ENCODE measurements at places on chromosomes 1 and 21. TPM values are rescaled to one million over a fixed set of nuclear protein-coding genes. Genes with fewer than 3 reads are reported as not detected.

DNA sequence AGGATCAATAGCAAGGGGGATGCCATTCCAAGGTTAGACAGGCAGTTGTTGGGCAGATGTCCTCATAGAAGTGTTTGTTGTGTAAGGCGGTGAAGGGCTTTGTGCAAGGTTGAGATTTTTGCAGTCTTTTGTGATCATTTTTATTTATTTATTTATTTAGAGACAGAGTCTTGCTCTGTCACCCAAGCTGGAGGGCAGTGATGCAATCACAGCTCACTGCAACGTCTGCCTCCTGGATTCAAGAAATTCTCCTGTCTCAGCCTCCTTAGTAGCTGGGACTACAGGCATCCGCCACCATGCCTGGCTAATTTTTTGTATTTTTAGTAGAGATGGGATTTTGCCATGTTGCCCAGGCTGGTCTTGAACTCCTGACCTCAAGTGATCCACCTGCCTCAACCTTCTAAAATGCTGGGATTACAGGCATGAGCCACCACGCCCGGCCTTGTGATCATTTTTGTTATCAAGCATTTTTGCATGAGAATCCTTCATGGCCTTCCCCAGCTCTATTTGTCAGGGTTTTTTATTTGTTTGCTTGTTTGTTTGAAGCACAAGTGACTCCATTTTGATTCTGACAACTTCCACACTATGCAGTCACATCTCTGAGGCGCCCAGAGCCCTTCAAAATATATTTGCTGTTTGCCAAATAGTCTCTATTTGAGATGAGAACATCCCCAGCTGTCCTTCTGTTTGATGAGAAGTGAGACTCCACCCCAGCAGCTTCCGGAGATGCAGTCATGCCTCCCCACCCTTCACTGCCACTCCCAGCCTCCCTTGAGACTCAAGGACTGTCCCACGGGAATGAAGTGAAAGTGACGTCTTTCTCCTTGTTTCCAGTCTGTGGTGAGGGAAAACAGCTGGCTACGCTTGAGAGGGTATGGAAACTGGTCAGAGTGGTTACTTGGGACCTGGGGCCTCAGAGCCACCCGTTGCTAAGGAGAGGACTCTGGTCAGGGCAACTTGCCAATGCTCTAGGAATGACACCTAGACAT is 38.0 kb downstream of the TMEM50B start:
- DNase-seq, result no peak

GRCh38 chr1:245086389-245086969 is 68.3 kb upstream of the KIF26B start:
- DNase-seq, result no peak

DNA sequence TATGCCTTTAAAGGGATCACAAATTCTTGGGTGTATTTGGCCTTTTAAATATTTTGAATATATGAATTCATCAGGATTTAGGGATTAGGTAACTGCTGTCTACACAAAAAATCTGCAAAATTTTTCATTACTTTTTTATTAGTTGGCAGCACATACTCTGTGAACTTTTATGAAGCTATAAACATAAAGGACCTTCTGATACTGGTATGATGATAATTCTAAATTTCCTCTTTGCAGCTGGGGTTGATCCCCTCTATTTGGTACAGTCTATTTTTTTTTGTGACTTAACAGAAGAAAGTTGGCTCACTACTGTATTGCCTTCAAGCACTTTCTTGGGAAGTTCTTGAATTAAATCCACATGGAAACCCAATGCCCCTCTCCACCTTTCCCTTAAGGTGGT is 416.1 kb downstream of the LMO4 start:
- no peak for DNase-seq

DNA sequence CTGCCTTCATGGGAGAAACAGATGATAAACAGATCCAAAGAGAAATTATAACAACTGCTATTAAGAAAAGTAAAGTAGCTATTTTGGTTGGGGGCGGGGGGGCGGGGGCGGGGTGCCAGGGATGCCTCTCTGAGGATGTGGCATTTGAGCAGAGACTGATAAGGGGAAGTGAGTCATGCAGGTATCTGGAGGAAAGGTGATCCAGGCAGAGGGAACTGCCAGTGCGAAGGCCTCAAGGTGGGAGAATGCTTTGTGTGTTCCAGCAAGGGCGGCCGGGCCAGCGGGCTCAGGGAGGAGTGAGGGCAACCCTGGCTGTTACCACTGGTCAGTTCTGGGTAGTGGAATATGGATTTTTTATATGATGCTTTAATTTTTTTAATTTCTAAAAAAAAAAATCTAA is 7.0 kb upstream of the TNFRSF1B start:
- DNase-seq, result no peak

GRCh38 chr1:61175976-61176375 is 93.6 kb downstream of the NFIA start:
- no peak for DNase-seq

GRCh38 chr1:3121401-3122210 is 52.6 kb downstream of the PRDM16 start:
- no peak for DNase-seq

The OR2G6 gene
- total RNA-seq, result not detected

GRCh38 chr1:14439015-14439414 is 159.5 kb upstream of the KAZN start:
- DNase-seq, result no peak

The CLEC20A gene
- not detected for total RNA-seq

GRCh38 chr1:229130028-229130668 is 140.8 kb upstream of the RAB4A start:
- DNase-seq, result no peak

GRCh38 chr1:87330057-87330884 is 1.6 kb downstream of the LMO4 start:
- DNase-seq, result no peak

GRCh38 chr21:42454786-42455185 is 41.2 kb downstream of the RSPH1 start:
- DNase-seq, result no peak

DNA sequence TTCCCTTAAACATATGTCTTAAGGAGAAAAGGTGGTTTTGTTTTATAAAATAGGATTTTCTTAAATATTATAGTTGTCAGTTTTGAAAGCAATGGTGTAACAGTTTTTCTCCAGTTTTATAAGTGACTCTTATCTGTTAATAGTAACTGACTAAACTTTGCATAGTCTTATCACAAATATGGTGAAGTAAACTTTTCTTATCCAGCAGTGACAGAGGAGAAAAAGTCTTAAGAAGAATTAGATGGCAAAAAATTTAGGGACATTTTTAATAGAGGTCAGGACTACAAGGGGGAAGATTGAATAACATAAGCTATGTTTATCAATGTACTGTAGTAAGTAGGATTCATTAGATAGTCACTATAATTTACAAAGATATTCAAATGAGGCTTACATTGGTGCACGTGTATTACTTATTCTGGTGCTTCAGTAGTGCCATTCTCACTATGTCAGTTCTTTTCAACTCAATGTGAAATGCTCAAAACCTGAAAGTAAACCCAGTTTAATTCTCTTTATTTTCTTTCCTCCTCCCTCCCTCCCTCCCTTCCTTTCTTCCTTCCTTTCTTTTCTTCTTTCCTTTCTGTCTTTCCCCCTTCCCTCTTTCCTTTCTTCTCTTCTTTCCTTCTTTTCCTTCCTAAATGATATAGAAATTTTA is 26.1 kb downstream of the F3 start:
- DNase-seq, result no peak

DNA sequence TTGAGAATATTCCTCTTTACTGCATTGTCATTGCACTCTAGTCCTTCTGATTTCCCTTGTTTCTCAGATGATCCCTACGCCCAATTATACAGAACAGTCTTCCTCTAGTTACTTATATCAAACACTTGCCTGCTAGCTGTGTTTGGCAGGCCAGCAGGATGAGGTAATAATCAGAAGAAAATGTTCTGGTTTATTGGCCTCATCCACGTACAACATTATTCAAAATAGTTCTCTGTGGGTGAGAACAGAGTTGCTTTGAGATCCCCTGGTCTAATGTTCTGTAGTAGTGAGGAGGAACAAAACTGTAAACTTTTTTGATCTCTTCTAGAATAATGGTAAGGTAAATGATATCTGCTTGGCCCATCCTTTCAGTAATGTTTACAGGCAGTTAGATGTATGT is 22.3 kb upstream of the C1orf105 start:
- no peak for DNase-seq

The VWA1 gene
- total RNA-seq, result 20.0 TPM

- no peak for DNase-seq
These were observed 3.6 kb downstream of the LPAR3 start for GRCh38 chr1:84889437-84889836.

The PEAR1 gene
- total RNA-seq, result 3.6 TPM

DNA sequence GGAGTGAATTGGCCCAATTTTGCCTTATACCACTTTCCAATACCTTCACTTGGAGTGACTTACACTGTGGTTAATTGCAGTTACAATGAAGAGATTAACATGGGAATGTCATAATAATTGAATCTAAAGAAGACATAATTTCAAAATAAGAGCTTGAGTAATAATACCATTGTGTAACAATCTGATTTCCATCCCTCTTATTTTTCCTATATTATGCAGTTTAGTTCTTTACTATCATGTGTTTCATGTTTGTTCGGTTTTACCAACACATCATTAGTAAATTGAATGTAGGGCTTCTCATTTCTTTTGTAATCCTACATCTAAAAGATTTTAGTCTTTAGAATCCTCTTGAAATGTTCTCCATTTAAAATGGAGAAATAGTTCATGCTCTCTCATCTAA is 19.2 kb upstream of the XPR1 start:
- DNase-seq, result no peak

The TNN gene
- under 0.01 TPM for total RNA-seq

DNA sequence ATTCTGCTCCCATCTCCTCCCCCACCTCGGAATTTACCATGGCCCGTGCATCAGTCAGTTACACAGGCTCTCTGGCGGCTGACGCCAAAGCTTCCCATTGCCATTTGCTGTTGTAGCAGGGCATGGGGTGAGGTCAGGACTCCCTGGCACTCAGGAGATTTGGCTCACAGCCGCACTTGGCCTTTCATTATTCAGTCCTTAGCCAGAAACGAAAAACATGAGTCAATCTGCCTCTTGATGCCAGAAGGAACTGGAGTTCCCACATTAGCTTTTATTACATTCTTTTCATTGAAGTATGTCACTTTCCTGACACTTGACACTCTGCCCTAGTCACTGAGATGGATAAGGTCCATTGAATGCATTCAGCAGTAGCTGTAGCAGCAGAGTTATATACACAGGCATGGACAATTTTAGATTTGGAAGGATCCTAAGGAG is 260.6 kb downstream of the CACNA1E start:
- no peak for DNase-seq

DNA sequence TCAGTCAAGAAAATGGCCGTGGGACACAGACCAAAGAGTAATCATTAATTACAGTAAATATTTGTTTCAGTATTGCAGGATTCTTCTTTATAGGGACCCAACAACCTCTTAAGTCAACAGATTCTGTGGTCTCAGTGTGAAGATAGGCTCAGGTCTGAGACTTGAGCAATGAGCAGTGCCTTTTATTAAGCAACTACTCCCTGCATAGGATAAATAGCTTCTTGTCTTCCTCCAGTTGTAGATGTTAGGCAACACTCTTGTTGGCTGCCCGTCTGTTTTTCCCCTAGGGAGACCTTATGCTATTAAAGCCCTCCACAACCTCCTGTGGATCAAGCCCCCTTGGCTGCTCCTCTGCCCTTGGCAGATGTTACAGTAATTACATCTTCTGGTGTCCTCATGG is 1.8 kb upstream of the OMA1 start:
- DNase-seq, result no peak

DNA sequence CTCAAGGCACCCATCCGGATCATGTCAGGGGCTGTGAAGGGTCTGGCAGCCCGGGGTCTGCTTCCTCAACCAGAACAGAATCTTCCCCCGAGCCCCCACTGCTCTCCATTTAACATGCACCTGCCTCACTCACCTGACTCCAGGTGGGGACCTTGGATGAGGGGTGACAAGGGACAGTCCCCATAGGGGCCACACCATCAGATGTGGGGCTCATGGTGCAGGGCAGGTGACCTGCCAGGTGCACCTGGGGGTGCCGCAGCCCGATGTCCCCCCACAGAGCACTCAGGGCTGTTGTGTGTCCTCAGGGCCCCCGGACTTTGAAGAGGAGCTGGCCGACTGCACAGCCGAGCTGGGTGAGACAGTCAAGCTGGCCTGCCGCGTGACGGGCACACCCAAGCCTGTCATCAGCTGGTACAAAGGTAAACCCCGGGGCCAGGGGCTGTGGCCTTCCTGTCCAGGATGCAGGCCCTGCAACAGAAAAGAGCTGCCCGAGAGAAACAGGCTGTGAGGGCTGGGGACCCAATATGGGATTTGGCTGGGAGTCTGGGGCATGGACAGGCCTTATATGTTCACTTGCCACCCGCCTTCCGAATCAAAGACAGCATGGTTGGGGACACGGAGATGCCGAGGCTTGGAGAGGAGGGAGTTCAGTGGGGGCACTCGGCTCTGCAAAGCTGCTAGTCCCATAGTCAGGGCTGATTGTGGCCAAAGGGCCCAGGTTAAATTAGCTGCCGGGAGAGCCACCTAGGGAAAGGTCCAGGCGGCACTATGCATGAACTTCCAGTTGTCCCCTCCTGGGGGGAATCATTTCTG is 64.6 kb downstream of the TRIM11 start:
- DNase-seq, result no peak

GRCh38 chr1:187621951-187622350 is 793.2 kb downstream of the PLA2G4A start:
- DNase-seq, result no peak

DNA sequence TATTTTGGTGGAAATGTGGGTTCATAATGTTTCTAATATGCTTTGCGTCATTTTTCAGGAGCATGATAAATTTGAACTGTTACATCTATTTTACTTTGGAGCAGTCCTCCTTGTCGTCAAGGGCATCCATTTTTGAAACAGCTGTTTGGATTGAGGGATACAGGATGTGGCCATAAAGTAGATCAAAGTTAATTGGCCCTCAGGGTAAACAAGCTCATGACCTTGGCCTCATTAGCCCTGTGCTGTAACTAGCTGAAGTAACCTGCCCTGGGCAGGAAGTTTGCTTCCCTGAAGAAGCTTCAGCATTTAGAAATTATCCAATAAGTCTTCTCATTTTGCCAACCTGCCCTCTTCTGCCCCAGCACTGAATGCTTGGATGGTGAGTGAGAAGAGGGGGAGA is 24.8 kb upstream of the RGL1 start:
- no peak for DNase-seq

GRCh38 chr1:224897529-224898327 is 31.7 kb upstream of the DNAH14 start:
- no peak for DNase-seq

GRCh38 chr1:92366040-92366395 is 67.2 kb downstream of the RPAP2 start:
- no peak for DNase-seq

Data from esophagus squamous epithelium (tissue), 5 donors.